Stimulated activated CD4-positive, alpha-beta T cell treated with anti-CD3 and anti-CD28 coated beads, Interleukin-12 subunit alpha, Interleukin-12 subunit beta, amount 100 ng/mL, for 24 hours (primary cell): ENCODE measurements at places on chromosomes 2 and 18.

GRCh38 chr2:215619022-215619958, 183.4 kb upstream of the FN1 start:
- no peak for DNase-seq

- no peak for DNase-seq
Observed at GRCh38 chr2:139949242-139949972, 1169.2 kb upstream of the NXPH2 start.

DNA sequence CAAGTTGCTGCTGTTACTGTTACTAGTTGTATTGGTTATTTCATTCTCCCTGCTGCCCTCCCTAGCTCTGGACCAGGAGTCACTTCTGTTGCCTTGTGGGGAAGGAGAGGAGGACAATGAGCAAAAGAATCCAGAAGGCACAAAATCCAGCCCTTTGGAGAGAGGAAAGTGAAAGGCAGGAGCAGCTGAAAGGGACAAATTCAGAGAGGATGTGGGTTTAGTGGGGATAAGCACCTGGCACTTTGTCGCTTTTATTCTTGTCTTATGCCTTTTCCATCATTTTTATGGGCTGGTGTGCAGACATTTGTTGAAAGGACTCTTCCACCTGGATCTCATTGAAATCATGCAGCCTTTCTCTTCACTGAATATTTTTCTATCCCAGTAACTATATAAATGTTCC, 24.3 kb upstream of the LTBP1 start:
- DNase-seq = no peak

DNA sequence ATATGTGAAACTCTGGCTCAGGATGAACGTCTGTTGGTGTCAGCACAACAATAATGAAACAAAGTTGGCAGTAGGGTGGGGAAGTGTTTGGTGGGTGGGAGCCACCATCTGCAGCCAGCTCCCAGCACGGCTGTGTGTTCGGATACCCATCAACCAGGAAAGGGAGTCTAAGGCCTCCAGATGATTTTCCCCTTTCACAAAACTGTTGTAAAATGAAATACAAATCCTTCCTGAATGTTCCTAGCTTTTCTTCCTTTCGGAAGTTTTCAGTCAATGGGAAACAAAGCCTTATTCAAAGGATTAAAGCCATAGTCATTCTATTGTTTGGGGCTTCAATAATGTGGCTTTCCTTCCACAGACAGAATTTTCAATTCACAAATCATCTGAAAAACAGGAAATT, 14.5 kb upstream of the DARS1 start:
- no peak for DNase-seq

- DNase-seq = no peak
Observed at GRCh38 chr2:71550801-71551630, 97.7 kb downstream of the DYSF start.
